Dermis blood vessel endothelial cell (primary cell): ENCODE measurements at places on chromosomes 6 and 20. TPM values are rescaled to one million over a fixed set of nuclear protein-coding genes. Genes with fewer than 3 reads are reported as not detected.

The TXLNB gene
- total RNA-seq = 0.68 and 0.74 TPM in 2 replicates

The CPXM1 gene
- 0.34 and 0.37 TPM in 2 replicates for total RNA-seq

The FAM162B gene
- 4.3 and 5.6 TPM in 2 replicates for total RNA-seq

The PRND gene
- 0.74 and 2.2 TPM in 2 replicates for total RNA-seq

The SH3BGRL2 gene
- 114 and 133 TPM in 2 replicates for total RNA-seq

DNA sequence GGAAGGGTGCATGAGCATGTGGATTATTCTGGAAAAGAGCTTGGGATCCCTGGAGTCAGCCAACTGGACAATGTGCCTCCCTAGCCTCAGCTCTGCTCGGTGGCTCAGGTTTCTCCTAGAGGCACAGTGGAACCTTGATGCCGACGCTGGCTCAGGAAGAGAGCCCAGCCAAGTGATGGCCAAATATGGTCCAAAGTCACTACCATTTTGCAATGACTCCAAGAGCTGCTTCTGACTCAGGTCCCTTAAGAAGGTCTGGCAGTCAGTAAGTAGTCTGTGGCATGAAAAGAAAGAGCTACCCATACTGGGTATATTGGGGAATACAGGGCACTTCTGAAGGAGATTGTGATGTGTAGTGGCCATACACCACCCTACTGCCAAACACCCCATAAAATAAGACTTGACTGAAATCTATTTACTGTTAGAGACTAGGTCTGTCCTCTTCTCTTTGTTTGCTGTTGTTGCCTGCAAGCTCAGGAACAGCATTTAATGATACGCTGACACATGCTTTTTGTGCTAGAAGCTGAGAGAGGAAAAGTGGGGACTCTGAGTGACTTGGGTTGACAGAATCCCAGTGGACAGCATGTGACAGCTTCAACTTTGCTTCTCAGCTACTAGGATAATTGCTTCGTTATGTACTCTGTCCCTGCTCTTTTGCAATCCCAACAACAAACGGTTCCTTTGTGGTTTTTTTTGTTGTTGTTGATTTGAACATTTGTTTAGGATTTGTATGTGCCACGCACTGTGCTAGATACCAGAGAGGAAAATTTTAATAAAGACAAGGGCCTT is 30.3 kb upstream of the OGFRL1 start:
- no peak for DNase-seq

- peak; percentile 71 for DNase-seq
Measured at GRCh38 chr6:10465629-10466499, 51.0 kb upstream of the TFAP2A start.

DNA sequence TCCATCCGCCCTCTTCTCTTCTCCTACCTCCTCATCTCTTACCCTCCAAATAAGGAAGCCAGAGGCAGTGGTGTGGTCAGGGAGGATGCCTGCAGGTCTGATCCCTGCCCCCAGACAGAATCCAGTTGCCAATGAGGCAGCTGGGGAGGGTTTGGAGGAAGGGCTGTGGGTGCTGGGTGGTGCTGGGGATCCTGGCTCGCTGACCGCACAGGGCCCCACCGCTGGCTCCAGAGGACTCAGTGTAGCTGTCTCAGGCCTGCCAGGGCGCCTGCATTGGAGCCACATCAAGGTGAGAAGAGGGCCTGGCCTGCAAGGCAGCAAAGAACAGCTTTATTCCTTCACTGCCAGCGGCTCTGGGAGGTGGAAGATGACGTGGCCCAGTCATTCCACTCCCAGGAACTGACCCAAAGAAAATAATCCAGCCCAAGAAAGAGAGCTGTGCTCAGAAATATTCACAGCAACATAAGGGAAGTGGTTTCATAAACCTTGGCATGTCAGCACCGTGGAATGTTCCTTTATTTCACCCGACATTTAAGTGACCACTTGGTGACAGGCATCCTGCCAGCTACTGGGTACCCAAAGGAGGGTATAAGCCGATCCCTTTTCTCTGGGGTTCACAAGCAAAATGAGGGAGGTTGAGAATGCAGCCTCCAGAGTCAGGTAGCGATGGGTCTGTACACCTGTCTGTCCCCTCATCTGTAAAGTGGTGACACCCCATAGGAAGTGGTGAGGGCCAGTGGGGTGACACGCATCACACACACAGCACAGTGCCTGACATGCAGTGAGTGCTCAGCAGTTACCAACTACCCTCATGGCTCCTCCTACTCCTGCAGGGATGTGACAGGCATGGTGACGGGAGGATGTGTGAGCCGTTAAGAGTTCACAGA is 125.1 kb downstream of the SNX5 start:
- DNase-seq = peak; percentile 57

DNA sequence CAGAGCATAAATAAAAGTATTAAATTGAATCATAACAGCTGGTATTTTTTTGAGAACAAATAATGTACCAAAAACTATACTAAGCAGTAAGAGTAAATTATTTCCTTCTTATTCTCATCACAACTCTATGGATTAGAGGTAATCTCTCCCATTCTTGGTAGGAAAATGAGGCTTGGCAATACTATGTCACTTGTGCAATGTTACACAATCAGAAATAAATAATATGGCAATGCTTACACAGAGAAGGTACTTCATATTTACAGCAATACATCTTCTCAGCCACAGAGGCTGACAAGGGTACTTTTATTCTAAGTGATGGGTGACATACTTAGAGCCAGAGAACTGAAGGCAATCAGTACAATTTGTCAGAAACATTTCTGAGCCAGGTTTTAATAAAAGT is 3.9 kb downstream of the DST start:
- no peak for DNase-seq
